ENCODE measurements at places on chromosomes 4 and X. TPM values are rescaled to one million over a fixed set of nuclear protein-coding genes. Genes with fewer than 3 reads are reported as not detected.

- DNase-seq: peak; percentile 67
Observed at GRCh38 chr4:94758700-94759399, 1.1 kb downstream of the BMPR1B start.

MMRN1 gene
- not detected for polyA plus RNA-seq

GRCh38 chr4:104138116-104138515 lies 356.6 kb downstream of the CXXC4 start:
- DNase-seq: no peak

GRCh38 chr4:2083116-2083825 lies 24.1 kb downstream of the NAT8L start:
- no peak for DNase-seq

- DNase-seq: peak; percentile 64
Observed at GRCh38 chrX:38175139-38175538, 45.5 kb downstream of the SRPX start.

DNA sequence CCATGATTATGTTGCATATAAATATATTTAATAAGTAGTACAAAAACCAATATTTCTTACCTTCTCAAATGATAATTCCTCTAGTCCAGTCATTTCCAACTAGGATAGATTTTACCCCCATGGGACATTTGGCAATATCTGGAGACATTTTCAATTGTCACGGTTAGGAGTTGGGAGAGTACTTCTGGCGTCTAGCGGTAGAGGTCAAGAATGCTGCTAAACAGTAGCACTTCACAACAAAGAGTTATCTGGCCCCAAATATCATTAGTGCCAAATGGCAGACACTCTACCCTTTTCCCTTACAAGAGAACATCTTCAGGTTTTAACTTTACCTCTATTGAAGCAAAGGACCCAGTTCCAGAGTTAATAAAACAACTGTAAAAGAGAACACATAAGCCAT lies 168.1 kb downstream of the FAT4 start:
- DNase-seq: no peak
